Brain (organoid and tissue), 16 donors: ENCODE measurements at places on chromosomes 5 and 9. TPM values are rescaled to one million over a fixed set of nuclear protein-coding genes. Genes with fewer than 3 reads are reported as not detected.

The TSSK1B gene
- polyA plus RNA-seq: not detected

The PLEKHG4B gene
- 23.0 TPM for polyA plus RNA-seq

The N4BP3 gene
- 8.8 TPM for polyA plus RNA-seq

The NPDC1 gene
- polyA plus RNA-seq: 210 TPM

The IL4 gene
- polyA plus RNA-seq: not detected

The SPINK4 gene
- not detected for polyA plus RNA-seq

The GABRA6 gene
- not detected for polyA plus RNA-seq

The STPG3 gene
- not detected for polyA plus RNA-seq

The IFNA13 gene
- polyA plus RNA-seq: not detected

The CCNH gene
- 16.5 TPM for polyA plus RNA-seq
